ENCODE measurements at places on chromosomes 5 and 9.

DNA sequence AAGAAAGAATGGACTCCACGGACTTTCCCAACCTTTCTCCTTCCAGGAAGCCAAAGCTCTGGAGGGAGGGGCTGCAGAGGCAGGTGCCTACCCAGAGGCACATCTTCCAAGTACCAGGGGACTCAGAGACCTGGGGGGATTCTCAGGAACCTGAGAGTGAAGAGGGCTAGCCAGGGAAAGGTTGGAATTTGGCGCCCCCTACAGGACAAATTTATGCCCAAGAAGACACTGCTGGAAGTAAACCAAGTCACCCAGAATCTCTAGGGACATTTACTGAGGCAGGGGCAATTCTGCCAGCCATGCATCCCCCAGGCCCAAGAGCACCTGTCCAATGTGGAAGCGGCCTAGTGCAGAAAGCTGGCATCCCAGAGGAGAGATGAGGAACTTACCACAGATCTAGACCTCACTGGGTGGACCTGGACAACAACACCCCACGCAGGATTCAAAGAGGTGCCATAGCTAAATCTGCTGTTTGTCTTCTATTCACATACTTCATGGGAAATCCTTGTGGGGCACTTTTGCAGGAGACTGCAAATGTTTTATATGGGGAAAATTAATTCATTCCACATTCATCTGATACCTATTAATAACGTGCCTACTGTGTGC is 25.9 kb upstream of the IDNK start:
- peak; percentile 33 for DNase-seq

GRCh38 chr9:35658968-35659220 is 802 bp downstream of the CCDC107 start:
- peak; percentile 54 for DNase-seq

- no peak for DNase-seq
Observed at GRCh38 chr9:35651956-35652828, 1.5 kb upstream of the SIT1 start.

- DNase-seq: no peak
Observed at GRCh38 chr9:5043381-5043780, 58.3 kb downstream of the JAK2 start.

- DNase-seq: no peak
Observed at GRCh38 chr5:31479706-31480105, 52.2 kb downstream of the DROSHA start.

- no peak for DNase-seq
Observed at GRCh38 chr5:168878135-168878745, 299.1 kb upstream of the PANK3 start.

DNA sequence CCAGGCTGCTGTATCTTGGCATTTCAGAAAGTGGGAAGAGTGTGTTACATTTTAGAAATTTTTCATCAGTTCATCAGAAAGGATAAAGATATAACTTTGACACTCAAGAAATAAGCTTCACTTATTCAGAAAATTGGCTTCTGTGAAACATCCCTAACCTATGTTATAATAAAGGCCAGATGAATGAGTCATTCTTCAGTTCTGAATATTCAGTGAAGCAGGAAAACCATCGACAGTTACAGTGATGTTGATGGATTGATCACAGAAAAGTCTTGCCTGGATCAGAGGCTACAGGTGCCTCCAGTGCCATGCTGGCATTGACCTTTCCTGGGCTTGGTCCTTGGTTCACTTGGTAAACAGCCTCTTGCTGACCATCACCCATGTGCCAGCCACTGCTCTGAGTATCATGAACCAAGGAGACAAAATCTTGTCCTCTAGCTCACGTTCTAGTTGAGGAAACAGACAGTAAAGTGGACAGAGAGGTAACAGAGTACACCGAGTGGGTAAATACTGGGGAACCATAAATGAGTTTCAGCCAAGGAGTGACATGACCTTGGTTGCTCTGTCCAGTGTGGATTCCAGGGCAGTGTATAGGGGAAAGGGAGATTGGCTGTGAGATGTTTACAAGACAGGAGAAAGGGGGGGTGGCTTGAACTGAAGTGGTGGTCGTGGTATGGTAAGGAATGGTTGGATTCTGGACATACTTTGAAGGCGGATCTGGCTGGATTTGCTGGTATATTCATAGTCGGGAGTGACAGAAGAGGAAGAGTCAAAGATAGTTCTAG is 98.6 kb downstream of the AMBP start:
- DNase-seq: peak; percentile 69

DNA sequence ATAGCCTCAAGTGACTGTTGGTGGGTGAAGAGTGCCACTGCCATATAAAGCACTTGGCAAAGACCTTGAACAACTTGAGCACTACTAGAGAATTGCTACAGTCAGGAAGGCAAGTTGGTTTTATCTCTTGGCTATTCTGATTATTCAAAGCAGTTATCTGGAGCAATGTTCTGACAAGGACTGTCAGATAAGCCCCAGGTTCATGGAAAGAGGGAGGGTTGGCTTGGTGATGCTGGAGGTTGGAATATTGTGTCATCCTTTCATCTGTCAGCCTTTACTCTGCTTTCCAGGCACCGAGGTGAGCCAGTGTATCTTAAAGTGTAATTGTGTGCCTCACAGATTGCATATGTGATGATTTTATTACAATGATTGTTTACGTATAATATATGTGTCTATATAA is 548.4 kb upstream of the ZNF608 start:
- no peak for DNase-seq

DNA sequence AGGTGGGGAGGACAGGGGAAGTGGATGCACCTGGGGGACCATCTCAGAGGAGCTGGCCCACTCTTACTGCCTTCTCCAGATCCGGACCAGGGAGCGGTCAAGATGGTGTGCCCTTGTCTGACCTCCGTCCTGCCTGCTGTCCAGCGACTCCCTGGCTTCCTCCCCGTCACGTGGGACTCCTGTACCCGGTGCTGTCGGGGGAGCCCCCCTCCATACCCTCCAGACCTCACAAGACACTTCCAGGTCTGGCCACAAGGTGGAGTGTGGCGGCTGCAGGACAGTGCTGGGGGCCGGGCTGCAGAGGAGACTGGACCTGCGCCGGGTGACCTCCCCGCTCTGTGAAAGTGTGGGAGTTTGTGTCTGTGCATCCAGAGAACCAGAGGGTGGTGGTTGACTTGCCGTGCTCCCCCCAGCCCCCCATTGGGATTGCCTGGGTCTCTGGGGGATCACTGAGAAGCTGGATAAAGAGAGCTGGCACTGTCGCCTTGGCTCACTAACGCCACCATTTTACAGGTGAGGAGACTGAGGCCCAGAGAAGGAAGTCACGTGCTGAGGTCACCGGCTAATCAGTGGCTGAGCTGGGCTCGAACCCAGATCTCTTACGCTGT is 1.9 kb upstream of the CRB2 start:
- DNase-seq: peak; percentile 46

GRCh38 chr5:157263496-157264090 is 2.3 kb upstream of the CYFIP2 start:
- no peak for DNase-seq

DNA sequence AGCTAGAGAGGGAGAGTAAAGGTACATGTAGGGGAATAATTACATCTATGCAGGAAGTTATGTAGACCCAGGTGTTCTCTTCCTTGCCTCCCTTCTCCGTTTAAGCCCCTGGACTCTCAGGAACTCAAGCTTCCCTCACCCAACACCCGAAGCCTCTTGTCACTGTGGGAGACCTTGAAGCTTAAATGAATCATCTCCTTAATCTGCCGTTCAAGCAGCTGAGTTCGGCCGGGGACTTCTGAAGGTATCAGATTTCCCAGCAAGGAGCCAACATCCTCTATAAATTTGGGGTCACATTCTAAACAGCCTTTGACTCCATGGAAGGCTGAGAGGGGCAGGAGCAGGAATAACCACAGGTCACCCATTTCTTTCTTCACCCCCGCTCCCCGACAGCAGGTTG is 412 bp downstream of the IZUMO3 start:
- no peak for DNase-seq

GRCh38 chr9:124088476-124088837 is 76.9 kb downstream of the LHX2 start:
- no peak for DNase-seq

GRCh38 chr5:124744170-124744971 is 2.1 kb downstream of the ZNF608 start:
- DNase-seq: no peak

GRCh38 chr5:167900340-167900935 is 391.0 kb upstream of the WWC1 start:
- no peak for DNase-seq

- DNase-seq: no peak
Observed at GRCh38 chr9:87138128-87139040, 191.1 kb upstream of the GAS1 start.

- DNase-seq: peak; percentile 75
Observed at GRCh38 chr5:150488519-150489359, 19.2 kb upstream of the NDST1 start.

DNA sequence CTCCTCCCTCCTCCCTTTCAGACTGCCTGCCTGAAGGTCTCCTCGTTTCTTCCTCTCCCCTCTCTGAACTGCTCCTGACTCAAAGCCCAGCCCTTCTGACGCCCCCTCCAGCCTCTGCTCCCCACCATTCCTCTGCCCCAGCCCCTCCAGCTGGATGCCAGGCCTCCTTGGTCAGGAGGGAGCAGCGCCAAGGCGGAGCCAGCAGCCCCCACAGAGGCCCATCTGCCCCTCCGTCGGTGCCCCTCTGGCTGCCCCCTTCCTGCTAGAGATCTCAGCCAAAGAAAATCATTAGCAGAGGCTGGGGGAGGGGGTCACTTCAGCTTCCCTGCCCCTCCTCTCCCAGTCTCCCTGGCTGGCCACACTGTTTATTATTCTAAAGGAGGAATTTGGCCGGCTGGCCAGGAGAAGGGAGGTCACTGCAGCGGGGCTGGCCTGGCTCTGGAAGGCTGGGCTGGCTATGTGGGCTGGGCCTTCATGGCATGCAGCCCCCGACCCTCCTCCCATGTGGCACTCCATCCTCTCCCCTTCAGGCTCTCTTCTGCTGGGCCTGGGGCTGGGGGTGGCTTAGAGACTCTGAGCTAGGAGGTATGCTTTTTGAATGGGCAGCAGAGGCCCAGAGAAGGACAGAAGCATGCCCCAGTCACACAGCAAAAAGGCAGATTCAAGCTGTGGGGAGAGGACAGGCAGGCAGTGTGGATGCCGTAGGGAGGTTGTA is 16.9 kb downstream of the PDGFRB start:
- DNase-seq: peak; percentile 87

DNA sequence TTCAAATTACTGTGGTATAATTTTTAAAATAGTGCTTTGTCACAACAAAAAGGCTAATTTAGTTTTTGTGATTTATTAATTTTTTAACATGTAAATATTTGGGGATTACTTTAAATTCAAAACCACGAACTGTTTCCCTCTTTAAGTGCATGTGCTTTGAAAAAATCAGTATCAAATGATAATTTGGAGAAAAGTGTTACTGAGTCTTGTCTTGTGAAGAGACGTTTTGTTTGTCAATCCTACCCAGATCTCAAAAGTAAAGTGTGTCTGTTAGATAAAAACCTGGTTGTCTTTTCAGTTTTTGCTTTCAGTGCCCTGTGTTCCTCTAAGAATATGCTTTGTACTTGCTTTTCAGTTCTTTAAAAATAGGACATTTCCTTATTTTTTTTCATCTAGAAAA is 7.7 kb downstream of the ZSWIM6 start:
- no peak for DNase-seq
